Brain (organoid and tissue), 16 donors: ENCODE measurements at places on chromosomes 3 and 15.
A peak's percentile ranks its signal among the peaks of the same experiment; 100 is the strongest.

GRCh38 chr15:100900795-100901169 is 18.4 kb upstream of the LRRK1 start:
- DNase-seq, result no peak

- DNase-seq, result no peak
These were observed 25.0 kb upstream of the TMC3 start for GRCh38 chr15:81398910-81399551.

GRCh38 chr3:106827515-106828213 is 549.6 kb upstream of the CCDC54 start:
- no peak for DNase-seq

GRCh38 chr15:69585937-69586336 is 133.3 kb downstream of the RPLP1 start:
- DNase-seq, result no peak

- DNase-seq, result no peak
These were observed 654.6 kb upstream of the CADM2 start for GRCh38 chr3:84304214-84304613.

- no peak for DNase-seq
These were observed 4.5 kb upstream of the CACNA1D start for GRCh38 chr3:53489787-53490458.

DNA sequence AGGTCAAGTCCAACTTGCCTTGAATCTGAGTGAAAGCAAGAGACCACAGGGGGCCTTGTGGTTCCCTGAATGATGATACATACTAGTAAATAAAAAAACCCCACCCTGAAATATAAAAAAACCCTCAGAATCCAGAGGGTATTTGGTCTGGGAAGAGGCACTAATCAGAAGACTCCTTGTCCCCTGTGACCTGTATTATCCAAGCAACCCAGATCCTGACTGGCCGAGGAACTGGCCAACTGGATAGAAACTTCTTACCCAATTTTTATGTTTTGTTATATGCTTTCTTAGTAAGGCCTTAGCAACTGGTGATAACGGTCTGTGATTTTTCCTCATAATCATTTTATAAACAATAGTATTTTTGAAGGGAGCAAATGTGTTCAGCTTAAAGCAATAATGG is 17.5 kb downstream of the ABI3BP start:
- DNase-seq, result no peak

- DNase-seq, result no peak
These were observed 37.0 kb downstream of the OPA1 start for GRCh38 chr3:193630005-193630404.

GRCh38 chr15:76637166-76637565 is 268.0 kb downstream of the SCAPER start:
- DNase-seq, result no peak

- no peak for DNase-seq
These were observed 43.5 kb upstream of the AKAP13 start for GRCh38 chr15:85336880-85337279.

GRCh38 chr15:77988347-77989295 is 88.9 kb downstream of the TBC1D2B start:
- DNase-seq, result no peak

DNA sequence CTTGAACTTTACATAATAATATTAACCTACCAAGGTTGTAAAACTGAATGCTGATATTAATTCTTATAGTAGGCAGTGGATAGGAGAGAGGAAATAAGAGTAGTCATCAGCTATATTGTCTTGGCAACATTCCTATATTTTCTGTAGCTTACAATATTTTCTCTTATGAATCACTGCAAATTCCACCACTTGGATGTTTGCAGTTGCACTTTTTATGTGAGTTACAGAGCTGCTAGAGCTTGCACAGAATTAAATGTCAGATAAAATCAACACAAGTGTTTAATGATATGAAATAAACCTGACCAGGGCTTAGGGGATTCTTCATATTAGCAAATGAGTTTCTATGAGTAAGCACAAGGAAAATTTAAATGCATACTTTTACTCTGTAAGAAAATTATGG is 1710.1 kb downstream of the SI start:
- peak; percentile 3 for DNase-seq

- DNase-seq, result no peak
These were observed 2.4 kb upstream of the SEC62 start for GRCh38 chr3:169964176-169964575.

DNA sequence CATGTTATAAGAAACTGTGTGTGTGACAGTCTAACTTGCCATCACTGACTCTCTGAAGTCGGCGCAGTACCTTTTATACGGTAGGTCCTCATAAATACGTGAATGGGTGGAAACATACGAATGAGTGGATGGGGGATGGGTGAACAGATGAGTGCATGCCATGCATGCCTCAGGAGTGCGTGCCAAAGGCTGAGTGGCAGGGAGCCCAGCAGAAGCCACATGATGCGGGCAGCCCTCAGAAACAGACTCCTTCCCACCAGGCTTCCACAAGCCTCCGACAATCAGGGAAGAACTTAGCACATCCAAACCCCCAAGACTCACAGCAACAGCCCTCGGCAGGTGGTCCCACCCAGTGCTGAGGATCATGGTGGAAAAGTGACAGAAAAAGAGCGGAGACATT is 16.7 kb downstream of the HCN4 start:
- DNase-seq, result peak; percentile 33

GRCh38 chr15:30885814-30886213 is 17.9 kb upstream of the FAN1 start:
- DNase-seq, result no peak

DNA sequence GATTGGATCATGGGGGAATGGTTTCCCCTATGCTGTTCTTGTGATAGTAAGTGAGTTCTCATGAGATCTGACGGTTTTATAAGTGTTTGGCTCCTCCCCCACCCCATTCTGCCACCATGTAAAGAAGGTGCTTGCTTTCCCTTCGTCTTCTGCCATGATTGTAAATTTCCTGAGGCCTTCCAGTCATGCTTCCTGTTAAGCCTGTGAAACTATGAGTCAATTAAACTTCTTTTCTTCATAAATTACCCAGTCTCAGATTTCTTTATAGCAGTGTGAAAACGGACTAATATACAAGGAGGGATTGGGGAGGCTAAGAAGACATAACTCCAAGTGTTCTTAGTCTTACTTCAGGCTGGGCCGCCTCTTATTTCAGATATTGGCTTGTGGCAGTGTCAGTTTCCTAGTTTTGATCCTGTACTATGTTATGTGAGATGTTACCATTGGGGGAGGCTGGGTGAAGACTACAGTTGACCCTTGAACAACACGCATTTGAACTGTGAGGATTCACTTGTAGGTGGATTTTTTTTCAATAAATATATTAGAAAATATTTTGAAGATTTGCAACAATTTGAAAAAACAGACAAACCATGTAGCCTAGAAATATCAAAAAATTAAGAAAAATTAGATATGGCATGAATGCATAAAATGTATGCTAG is 44.9 kb downstream of the NMD3 start:
- no peak for DNase-seq

GRCh38 chr3:128483657-128484403 is 9.2 kb downstream of the GATA2 start:
- no peak for DNase-seq

GRCh38 chr3:15183011-15183410 is 23.0 kb upstream of the CAPN7 start:
- DNase-seq, result no peak

GRCh38 chr3:71461749-71462483 is 121.6 kb downstream of the FOXP1 start:
- no peak for DNase-seq

DNA sequence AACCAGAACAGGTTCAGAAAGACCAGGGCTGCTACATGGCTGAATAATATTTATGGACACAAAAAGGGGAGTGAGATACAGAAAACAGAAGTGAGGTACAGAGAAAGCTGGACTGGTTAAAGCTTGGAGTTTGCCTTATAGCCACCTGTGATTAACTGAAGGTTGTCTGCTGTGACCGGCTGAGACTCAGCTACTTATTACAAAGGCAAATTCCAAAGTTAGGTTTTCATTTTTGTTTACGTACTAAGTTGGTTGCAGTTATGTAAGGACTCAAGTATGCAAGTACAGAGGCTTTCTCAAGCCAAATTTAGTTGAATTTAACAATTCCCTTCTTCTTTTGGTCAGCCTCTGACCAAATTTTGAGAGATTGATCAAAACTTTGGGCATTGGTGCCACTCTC is 264.6 kb downstream of the THSD4 start:
- DNase-seq, result no peak

GRCh38 chr3:37768107-37768809 is 93.4 kb upstream of the CTDSPL start:
- DNase-seq, result no peak

- no peak for DNase-seq
These were observed 307.4 kb downstream of the THSD4 start for GRCh38 chr15:71422530-71423259.

DNA sequence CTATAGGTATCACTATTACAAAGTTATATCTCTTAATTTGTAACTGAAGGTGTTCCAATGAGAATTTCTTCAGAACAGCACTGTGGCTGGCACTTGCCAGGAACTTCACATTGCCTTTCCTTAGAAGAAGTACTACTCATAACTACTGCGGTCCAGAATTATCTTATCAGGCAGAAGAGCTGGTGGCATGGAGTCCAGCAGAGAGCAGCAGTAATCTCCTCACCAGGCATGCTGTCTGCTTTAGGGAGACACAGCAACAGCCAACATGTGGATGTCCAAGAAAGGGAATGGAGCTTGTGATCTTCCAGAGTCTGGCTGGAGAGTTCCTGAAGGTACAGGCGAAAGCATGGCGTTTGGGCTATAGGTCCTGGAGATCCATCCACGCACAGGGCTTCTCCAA is 919.7 kb upstream of the NR2F2 start:
- no peak for DNase-seq

GRCh38 chr3:179229177-179229576 is 21.7 kb downstream of the KCNMB3 start:
- DNase-seq, result no peak

DNA sequence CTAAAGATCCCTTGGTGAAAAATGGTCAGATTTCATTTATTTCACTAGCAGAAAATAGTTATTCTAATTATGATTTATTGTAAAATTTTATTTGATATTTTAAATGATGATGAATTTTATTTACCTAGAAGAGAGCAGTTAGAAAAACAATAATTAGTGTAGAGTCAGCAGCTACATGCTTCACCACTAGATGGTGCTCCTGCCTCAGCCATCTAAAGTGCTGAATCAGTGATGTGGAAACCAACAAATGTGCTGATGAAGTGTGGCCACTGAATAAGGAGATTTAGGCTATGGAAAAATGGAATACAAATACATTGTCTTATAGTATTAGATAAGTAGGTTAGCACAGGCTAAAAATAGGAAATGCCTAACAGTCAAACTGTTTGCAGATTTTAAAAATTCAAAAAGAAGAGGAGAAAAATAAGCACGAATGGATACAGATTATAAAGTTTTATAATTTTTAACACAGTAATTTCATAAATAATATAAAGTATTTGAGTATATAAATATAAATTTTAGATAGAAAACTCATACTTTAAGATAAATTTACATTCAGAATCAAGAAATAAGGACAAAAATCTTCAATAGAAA is 109.8 kb downstream of the PPP2R3A start:
- DNase-seq, result peak; percentile 93

GRCh38 chr3:71225951-71226564 is 357.5 kb downstream of the FOXP1 start:
- DNase-seq, result peak; percentile 63

- peak; percentile 78 for DNase-seq
These were observed 20.1 kb upstream of the FSTL1 start for GRCh38 chr3:120470870-120471269.

DNA sequence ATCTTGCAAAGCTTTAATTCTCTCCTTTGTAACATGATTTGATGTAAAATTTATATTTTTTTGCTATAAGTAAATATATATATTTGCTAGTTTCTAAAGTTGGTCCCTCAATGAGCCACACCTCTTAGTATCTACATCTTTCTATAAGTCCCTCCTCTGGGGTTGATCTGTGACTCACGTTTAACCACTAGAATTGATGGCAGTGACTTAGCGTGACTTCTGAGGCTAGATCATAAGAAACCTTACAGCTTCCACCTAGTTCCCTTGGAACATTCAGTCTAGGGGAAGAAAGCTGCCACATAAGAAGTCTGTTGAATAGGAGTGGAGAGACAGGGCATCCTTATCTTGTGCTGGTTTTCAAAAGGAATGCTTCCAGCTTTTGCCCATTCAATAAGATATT is 56.6 kb upstream of the TNIK start:
- DNase-seq, result no peak

- no peak for DNase-seq
These were observed 165.5 kb downstream of the ECT2 start for GRCh38 chr3:172915911-172916514.

- no peak for DNase-seq
These were observed 84.9 kb downstream of the WWTR1 start for GRCh38 chr3:149572796-149573414.

DNA sequence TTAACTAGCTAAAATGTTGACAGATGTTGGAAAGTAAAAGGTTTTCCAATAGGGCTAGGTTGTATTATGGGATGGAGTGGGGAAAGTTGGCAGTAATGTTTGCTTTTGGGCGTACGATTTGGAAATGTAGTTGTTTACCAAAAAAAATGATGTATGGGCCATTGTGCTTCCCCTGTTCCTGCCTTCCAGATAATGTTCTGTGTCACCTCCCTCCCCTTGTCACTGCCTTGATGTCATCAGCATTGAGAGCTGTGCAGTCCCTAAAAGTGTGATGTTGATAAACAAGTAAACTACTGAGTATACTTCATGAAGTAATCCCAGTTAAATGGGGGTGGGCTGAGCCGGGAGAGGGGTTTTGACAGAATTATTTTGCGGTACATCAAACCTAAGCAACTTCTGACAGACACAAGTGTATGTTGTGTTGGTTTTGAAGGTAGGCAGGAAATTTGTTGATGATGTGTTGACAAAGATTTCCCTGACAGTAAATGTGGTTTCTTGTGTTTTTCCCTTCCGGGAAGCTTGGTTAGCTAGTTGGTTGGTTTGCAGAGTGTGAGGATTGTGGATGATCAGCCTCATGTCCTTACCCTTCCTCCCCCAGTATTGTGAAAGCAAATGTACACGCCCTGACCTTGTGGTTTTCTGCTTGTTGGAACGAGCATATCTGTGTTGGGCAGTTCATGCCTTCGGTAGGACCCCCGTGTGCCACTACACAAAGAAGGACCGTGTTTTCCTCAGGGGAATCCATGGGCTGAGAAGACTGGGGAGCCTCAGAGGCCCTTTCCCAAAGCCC is 87.3 kb downstream of the PGPEP1L start:
- no peak for DNase-seq

DNA sequence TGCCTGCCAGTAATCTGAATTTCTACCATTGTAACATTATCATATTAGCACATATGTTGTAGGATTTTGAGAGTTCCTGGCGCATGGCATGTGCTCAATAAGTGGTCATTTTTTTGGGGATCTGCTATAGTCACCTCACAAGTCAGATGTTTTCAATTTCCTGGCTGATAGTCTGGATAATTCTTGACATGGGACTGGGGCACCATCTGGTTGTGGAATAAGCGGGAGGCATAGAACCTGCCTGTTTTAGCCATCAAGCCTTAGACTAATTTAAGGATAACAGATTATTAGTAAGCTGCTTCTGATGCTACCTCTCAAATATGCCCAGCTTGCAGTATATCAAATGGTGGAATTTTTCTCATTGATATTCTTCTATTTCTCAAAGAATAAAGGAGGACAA is 39.1 kb downstream of the GASK1A start:
- no peak for DNase-seq

- DNase-seq, result no peak
These were observed 21.5 kb upstream of the RAB6B start for GRCh38 chr3:133917144-133917543.
